ENCODE measurements at places on chromosomes 16 and 17.
A peak's percentile ranks its signal among the peaks of the same experiment; 100 is the strongest.

DNA sequence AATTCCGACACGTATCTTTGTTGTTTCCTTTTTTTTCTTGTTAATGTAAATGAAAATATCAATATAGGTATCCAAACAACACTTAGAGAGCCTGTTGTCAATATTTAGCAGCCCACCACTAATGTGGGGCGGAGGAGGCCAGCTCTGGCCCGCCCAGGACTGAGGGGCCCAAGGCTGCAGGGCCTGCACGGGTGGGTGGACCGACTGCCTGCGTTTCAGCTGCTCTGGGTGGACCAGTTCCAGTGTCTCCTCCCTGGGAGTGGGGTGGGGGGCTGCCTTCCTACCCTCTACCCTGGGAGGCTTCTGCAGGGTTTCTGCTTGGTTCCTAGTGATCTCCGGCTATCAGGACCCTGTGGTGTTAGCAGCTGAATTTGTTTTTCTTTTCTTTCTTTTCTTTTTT, 15.9 kb upstream of the ADGRG1 start:
- DNase-seq = no peak

- DNase-seq = no peak
Measured at GRCh38 chr16:50099957-50100648, 34.3 kb downstream of the HEATR3 start.

GRCh38 chr16:73329358-73330286, 281.7 kb upstream of the ZFHX3 start:
- no peak for DNase-seq

GRCh38 chr16:81823111-81823510, 44.0 kb downstream of the PLCG2 start:
- DNase-seq = no peak

DNA sequence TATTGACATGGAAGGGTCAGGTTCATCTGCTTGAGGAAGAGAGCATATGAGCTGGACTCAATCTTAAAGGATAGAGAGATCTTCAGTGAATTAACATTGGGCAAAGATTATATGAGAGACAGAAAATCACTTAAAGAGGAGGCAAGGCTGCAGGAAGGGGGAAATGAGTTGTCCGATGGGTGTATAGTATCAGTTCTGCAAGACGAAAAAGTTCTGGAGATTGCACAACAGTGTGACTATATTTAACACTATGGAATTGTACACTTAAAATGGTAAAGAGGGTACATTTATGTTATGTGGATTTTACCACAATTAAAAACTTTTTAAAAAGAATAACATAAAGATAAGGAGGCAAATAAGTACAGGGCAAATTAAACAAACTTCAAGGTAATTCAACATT, 80.7 kb downstream of the HELZ start:
- DNase-seq = no peak

DNA sequence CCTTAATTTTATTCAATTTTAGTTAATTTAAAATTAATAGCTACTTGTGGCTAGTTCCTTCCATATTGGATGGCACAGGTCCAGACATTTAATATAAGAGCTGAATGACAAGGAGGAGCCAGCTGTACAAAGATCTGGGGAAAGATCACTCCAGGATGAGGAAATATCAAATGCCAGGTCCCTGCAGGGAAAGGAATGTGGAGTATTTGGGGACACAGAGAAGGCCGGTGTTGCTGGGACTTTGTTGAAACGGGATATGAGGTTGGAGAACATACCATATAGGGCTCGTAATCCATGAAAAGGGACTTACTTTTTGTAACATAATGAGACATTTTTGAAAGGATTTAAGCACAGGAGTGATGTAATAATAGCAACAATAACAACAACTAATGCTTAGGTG, 426.8 kb downstream of the HS3ST4 start:
- no peak for DNase-seq

DNA sequence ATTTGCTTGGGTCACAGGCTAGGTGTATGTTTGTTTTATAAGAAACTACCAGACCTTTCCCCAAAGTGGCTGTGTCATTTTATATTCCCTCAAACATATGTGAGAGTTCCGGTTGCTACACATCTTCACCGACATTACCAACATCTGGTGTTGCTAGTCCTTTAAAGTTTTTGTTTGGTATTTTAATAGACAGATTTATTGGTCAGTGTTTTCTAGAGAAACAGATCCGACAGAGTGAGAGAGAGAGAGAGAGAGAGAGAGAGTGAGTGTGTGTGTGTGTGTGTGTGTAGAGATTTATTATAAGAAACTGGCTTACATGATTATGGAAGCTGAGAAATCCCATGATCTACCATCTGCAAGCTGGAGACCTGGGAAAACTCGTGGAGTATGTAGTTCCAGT, 31.0 kb downstream of the LDHD start:
- DNase-seq = peak; percentile 50

DNA sequence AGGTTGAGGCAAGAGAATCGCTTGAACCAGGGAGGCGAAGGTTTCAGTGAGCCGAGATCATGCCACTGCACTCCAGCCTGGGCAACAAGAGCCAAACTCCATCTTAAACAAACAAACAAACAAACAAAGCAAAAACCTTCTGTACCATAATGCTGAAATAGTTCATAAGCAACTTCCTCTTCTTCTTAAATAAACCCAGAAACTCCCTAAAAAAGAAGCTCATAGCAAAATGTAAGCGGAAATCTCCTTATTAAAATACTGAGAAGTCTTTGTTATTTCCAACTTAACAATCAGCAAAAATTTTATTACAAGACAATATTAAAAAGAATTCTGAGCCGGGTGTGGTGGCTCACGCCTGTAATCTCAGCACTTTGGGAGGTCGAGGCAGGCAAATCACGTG, 82.8 kb downstream of the FBXL20 start:
- no peak for DNase-seq

DNA sequence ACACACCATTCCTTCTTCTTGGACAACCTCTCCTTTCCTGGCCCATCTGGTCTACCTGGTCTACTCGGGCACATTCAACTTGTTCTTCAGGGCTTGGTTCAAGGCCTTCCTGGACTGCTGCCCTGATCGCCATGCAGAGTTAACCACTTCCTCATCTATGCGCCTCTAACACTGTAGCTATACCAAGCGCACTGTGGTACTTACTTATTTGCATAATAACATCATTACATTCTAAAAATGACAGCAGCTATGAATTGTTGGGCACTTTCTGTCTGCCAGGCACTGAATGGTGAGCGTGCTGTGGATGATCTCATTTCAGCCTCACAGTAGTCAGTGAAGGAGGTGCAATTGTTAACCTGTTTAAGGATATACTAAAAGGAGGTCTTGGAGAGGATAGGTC, 66.9 kb upstream of the SDK2 start:
- DNase-seq = no peak

- DNase-seq = no peak
Measured at GRCh38 chr16:68599586-68599985, 45.5 kb upstream of the CDH3 start.

DNA sequence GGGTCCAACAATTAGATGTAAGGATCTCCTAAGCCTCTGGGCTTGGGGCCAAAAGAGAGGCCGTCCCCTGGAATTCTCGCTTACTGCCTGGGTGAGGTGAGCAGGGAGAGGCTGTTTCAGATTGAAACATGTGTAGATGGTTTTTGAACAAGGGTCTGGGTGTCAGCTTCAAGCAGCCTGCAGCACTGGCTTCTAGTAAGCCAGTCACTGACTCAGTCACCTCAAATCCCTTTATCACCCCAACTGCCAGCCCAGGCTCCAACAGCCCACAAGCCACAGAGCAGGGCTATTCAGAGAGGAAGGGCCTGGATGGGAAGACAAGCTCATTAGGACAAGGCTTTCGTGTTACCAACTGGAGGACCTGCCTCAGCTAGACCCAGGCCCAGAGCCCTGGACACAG, 180.2 kb downstream of the CCT6B start:
- DNase-seq = no peak

DNA sequence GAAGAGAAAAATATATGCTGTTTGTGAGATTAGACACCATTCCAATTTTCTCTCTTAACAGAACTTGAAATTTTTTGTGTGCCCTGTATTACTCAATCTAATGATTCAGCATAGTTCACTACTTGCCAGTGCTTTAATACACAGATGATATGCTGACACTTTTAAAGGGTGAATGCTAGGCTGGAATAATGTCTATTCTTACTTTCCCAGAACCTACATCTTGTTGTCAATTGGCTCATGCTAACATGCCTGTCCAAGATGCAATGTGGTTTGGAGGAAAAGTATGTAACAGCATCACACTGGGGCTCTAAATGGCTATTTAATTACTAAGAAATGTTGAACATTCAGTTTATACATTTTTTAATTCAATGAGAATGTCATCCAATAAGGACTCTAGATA, 7.6 kb upstream of the MAP2K6 start:
- peak; percentile 59 for DNase-seq

GRCh38 chr16:62965831-62966230, 929.6 kb upstream of the CDH8 start:
- DNase-seq = no peak

Data from fibroblast of skin of abdomen (primary cell).